Esophagus squamous epithelium (tissue), 5 donors: ENCODE measurements at places on chromosomes 7 and 10.

GRCh38 chr7:79055722-79056415 is 397.6 kb downstream of the MAGI2 start:
- no peak for DNase-seq

DNA sequence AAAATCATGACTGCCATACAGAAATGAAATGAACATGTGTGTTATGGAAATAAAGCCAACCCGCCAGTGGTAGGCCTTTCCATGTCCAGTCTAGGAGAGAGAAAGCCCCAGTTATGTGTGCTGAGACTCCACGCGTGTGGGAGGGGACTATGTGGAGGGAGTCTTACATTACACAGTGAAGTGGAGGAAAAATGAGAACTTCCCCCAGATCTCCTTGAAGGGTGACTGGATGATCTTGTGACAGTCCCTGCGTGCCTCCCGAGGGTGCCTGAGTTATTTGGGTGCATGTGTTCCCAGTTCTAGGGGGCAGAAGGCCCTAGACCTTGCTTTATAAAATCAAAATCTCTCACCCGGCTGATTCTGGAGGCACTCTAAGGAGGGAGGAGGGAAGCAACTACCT is 24.2 kb downstream of the UPP1 start:
- no peak for DNase-seq

- no peak for DNase-seq
Measured at GRCh38 chr7:5429857-5430611, 6.4 kb upstream of the TNRC18 start.

GRCh38 chr10:77208684-77209256 is 428.8 kb downstream of the KCNMA1 start:
- DNase-seq, result no peak

GRCh38 chr7:27151341-27151930 is 947 bp downstream of the HOXA3 start:
- DNase-seq, result no peak

GRCh38 chr7:80935991-80936780 is 17.3 kb upstream of the SEMA3C start:
- no peak for DNase-seq

DNA sequence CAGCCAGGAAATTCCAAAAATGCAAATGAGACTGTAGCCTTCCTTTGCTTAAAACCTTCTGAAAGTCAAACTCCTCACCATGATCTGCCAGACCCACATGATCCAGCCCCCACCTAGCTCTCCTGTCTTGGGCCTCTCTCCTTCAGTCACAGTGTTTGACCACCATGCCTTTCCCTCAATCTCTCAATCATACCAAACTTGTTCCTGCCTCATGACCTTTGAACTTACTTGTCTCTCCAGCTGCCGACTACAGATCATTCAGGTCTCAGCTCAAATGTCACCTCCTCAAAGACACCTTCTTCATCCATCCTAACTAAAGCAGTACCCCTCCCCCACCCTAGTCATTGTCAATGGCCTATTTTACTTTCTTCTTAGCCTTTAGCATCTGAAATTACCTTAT is 9.3 kb upstream of the ADD3 start:
- no peak for DNase-seq

GRCh38 chr10:80413271-80413996 is 5.1 kb downstream of the PRXL2A start:
- DNase-seq, result no peak

GRCh38 chr10:84194424-84195043 is at the start of gene CDHR1:
CDHR1 (plus strand) TSS chr10:84194537; CDS start chr10:84194761, 224 bp downstream.
- no peak for DNase-seq

DNA sequence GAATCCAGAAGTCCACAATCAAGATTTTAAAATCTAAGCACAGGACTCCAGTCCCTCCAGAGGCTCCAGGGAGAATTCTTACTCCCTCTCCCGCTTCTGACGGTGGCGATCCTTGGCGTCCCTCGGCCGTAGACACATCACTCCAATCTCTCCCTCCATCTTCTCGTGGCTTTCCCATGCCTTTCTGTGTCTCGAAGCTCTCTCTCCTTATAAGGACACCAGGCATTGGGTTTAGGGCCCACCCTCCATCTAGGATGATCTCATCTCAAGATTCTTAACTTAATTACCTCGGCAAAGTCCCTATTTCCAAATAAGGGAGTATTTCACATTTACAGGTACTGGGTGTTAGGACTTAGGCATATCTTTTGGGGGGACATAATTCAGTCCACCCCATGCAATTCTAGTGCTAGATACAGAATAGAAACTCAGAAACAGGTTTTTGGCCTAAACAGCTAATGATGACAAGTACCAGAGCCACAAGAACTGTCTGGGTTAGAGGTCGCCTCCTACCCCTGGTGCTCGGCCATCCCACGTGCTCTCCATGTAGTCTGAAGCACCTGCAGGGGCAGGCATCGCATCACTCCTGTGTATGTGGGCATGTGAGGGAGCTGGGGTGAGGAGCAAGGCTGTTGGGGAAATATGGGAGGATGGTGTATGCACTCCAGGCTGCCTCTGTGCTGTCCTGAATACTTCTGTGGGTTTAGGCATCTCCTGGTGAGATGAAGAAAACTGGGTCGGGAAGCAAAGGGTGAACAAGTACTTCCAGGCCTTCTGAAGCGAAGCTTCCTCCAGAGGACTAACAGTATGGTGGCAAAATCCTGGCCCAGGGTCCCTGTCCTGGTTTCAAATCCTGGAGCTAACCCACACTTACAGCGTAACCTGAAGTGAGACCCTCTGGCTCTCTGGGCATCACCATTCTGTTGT is 298.3 kb upstream of the ZMIZ1 start:
- DNase-seq, result no peak

DNA sequence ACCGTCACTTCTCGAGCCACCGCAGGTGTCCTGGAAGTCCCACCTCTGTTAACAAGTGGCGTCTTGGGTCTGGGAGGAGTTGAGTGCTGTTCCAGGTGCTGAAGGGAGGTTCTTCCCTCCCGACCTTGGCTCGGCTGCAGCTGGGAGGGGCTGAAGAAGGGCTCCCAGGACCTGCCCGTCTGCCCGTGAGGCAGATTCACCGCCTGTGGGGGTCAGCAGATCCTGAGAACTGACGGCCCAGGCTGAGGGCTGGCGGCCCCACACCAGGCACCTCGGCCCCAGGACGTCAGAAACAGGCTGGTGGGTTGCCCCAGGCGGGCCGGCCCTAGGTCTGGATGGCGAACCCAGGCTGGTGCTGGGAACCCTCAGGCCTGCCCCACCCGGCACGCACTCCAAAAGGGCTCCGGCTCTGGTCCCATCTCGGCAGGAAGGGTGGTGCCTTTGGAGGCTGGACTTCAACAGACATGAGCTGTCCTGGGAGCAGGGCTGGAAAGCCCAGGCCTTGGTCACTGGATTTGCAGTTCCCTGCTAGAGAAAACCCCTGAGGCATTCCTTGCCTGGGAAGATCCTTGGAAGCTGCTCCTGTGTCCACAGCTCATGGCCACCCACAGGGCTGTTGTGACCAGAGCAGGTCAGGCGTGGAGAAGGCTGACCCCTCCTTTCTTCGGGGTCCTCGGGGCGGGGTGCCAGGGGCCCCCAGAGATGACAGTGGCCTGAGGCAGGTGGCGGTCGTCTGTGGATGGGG is 42.6 kb upstream of the CFAP46 start:
- DNase-seq, result no peak

DNA sequence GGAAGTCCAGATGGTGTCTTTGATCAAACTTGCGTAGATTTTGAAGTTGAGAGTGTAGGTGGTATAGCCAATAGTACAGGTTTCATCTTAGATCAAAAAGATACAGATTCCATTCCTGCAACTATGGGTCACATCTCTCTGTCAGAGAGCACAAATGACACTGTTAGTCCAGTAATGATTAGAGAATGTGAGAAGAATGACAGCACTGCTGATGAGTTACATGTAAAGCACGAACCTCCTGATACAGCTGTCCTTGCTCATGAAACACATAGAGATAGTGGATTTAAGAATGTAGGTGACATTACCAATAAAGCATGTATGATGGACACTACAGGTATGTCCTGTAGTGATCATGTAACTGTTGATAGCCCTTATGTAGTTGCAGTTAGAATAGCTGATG is 59.1 kb downstream of the LOXL4 start:
- DNase-seq, result no peak

DNA sequence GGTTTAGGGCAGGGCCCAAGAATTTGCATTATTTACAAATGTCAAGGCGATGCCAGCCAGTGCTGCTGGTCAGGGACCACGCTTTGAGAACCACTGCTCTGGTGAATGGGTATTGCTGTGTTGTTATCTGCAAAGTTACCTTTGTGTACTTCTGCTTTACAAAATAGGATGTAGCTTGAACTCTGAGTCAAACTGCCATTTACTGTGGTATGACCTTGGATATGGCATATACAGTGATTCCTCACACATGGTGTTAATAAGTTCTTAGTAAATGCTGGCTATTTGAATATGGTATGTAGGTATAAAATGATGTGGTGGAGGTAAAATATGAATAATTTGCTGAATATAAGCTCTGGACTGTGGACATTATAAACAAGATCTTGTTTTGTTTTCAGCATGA is 148.9 kb downstream of the AUTS2 start:
- DNase-seq, result no peak

GRCh38 chr7:17668122-17668521 is 272.2 kb downstream of the SNX13 start:
- DNase-seq, result no peak

- no peak for DNase-seq
Measured at GRCh38 chr7:133545618-133546017, 292.7 kb downstream of the EXOC4 start.

DNA sequence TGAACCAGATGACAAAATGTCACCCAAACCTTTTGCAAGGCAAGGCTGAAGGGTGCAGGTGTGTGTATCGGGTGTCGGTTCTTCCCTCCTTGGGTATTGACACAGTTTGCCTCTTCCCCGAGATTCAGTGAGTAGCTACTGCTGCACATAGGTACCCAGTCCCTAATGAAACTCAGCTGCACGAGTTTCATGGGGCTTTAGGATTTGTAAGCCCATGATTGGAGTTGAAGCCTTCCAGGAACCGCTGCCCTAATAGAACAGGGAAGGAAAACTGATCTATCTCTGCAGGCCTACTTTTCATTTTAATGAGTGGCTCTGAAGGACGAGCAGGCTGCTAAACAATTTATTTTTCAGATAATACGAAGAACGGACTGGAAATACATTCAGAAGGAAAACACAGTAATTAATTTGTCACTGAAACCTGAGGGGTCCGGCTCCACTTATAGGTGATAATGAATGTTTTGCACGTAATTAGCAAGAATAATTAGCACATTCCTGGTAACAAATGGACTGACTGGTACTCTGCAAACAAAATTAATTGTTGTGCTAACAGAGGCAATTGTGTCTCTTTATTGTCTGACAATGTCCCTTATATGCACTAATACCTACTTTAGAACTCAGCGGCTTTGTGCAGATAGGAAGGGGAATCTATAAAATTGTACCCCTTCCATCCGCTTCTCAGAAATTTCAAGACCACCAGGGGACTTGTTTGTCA is 49.6 kb upstream of the FZD8 start:
- DNase-seq, result no peak

DNA sequence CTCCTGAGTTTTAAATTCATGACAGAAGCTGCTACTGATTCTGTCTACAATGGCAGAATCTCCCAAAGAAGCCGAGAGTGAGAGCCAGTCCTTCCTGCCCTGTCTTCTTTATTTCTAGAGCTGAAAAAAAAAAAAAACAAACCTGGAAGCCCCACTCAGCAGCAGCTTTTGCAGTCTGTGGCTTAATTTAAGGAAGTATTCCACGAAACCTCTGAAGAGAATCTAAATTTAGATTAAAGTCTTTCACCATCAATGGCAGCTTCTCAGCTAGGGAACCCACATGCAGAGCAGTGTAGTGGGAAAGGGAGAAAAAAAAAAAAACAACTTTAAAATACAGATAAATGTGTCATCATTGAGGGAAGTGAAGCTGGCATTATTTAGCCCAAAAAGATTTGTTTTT is 23.4 kb downstream of the SMURF1 start:
- DNase-seq, result no peak

- no peak for DNase-seq
Measured at GRCh38 chr7:103962070-103962469, 27.4 kb downstream of the RELN start.

DNA sequence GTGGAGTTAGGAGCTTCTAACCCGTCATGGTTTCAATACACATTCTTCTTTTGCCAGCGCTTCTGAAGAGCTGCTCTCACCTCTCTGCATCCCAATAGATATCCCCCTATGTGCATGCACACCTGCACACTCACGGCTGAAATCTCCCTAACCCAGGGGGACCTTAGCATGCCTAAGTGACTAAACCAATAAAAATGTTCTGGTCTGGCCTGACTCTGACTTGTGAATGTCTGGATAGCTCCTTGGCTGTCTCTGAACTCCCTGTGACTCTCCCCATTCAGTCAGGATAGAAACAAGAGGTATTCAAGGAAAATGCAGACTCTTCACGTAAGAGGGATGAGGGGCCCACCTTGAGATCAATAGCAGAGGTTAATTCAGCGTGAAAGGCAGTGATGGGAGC is 22.4 kb downstream of the PRSS2 start:
- no peak for DNase-seq

DNA sequence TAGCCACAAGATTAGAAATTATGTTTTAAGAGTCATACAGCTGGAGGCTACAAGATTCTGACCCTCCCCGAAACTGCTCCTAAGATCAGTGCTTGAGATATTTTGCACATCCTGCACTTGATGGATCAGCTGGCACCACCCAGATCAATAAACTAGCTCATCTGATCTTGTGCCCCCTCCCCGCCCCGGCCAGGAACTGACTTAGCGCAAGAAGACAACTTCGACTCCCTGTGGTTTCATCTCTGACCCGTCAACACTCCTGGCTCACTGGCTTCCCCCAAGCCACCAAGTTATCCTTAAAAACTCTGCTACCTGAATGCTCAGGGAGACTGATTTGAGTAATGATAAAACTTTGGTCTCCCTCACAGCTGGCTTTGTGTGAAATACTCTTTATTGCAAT is 73.5 kb upstream of the NPSR1 start:
- no peak for DNase-seq

DNA sequence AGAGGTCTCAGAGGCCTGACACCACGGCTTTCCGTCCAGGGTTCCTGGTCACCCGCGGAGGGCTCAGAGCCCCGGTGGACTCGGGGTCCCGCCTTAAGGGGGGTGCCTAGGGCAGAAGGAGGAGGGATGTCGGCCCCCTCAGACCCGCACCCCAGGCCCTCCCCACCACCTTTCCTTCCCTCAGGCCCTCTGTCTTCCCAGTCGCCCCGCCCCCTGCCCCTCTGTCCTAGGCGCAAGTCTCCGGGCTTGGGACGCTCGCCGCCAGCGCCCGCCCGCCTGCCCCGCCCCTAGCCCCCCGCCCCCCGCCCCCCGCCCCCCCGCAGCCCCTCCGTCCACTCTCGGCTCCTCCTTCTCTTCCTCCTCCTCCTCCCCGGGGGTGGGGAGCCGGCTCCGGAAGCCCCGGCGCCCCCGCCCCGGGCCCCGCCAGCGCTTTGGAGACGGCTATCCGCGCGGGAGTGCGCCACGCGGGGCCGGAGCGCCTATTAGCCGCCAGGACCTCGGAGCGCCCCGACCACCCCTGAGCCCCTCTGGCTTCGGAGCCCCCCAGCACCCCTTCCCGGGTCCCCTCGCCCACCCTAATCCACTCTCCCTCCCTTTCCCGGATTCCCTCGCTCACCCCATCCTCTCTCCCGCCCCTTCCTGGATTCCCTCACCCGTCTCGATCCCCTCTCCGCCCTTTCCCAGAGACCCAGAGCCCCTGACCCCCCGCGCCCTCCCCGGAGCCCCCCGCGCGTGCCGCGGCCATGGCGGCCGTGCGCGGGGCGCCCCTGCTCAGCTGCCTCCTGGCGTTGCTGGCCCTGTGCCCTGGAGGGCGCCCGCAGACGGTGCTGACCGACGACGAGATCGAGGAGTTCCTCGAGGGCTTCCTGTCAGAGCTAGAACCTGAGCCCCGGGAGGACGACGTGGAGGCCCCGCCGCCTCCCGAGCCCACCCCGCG is at the start of gene AEBP1:
AEBP1 (plus strand) TSS at position 423 of the 937 bp plus-strand sequence; CDS start at position 744, 321 bp downstream.
- no peak for DNase-seq
